ENCODE measurements at places on chromosomes 16 and 17. TPM values are rescaled to one million over a fixed set of nuclear protein-coding genes. Genes with fewer than 3 reads are reported as not detected.

Gene CTRB1
- 0.26 TPM for polyA plus RNA-seq

Gene MT1H
- 2.0 TPM for polyA plus RNA-seq

Gene NUFIP2
- polyA plus RNA-seq = 8.9 TPM

Gene FBXO39
- 0.28 TPM for polyA plus RNA-seq

Gene C16orf92
- polyA plus RNA-seq = not detected

Measured in hepatocyte (in vitro differentiated cells).